ENCODE measurements at places on chromosomes 13 and 19.

DNA sequence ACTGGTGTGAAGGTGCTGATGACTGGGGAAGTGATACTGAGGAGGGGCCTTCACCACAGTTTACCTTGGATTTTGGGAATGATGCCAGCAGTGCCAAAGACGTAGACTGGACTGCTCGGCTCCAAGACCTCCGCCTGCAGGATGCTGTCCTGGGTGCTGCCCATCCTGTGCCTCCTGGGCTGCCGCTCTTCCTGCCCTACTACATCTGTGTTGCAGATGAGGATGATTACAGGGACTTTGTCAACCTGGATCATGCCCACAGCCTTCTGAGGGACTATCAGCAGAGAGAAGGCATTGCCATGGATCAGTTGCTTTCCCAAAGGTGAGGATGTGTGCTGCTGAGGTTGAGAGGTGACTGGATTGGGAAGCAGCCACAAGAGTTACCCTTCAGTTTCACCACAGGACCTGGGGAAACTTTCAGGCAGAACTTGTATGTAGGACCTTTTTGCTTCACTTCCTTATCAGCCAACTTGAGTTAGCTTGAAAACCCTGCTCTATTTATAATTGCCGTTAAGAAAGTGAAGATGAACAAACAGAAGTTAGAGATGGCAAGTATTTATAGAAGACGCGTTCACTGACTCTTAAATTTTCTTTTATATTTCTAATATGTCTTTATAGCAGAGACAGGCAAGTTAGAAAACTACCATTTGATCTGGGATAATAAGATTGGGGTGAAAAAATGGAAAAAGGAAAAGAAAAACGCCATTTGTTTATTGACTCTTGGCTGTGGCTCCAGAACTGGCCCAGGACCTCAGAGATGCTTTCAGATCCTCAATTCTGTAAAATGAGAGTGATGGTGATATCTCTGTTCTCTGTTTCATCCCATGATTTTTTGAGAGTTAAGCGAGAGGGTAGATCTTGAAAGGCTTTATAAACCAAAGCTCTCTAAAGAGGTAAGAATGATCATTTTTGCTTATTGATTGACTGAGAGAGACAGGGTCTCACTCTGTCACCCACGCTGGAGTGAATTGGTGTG lies 5.3 kb downstream of the PDCD2L start:
- DNase-seq, result no peak

GRCh38 chr19:7545904-7546303 lies 10.4 kb downstream of the PNPLA6 start:
- no peak for DNase-seq

GRCh38 chr19:43318796-43319314 lies 34.6 kb upstream of the CD177 start:
- DNase-seq, result no peak

GRCh38 chr19:49818649-49819370 lies 721 bp downstream of the MED25 start:
- DNase-seq, result no peak

DNA sequence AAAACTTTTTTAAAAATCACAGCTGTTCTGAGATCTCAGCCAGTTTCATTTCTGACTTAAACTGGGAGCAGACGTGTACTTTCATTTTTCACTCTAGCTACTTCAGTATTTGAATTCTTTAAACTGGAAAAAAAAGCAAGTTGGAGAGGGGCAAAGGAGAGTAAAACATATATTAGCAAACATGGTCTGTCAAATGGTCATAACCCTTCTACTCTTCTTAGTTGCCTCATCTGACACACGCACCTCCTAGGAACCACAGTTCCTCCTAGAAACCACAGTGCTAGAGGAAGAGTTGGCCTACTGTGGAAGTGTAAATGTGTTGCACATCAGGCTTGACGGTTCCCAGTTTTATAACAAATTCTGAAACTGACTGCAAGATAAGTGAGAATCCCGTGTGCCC lies 47.2 kb downstream of the TM9SF2 start:
- DNase-seq, result no peak

DNA sequence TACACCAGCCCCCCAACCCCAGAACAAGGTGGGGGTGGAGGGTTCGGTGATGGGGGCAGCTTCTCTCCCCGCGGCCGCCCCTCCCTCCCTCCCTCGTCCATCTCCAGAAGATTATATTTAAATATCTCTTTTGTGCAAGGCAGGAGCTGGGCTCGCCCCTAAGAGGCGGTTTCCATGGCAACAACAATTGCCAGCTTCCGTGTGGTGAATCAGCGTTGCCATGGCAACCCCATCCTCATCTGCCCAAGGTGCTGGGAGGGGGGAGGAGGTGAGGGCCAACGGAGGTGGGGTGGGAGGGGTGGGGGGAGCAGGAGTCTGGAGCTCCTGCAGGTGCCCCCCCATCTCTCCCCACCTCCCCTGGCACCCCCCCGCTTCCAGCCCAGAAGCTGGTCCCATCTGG lies 46.4 kb downstream of the CELF5 start:
- peak; percentile 43 for DNase-seq

GRCh38 chr19:33406521-33407139 lies 33.1 kb downstream of the CEBPG start:
- peak; percentile 56 for DNase-seq

GRCh38 chr19:9941231-9941630 lies 4.9 kb upstream of the OLFM2 start:
- no peak for DNase-seq

GRCh38 chr13:44171156-44171555 lies 202.5 kb upstream of the SERP2 start:
- no peak for DNase-seq

- DNase-seq, result no peak
Measured at GRCh38 chr13:37194428-37194861, 89.0 kb upstream of the CSNK1A1L start.

DNA sequence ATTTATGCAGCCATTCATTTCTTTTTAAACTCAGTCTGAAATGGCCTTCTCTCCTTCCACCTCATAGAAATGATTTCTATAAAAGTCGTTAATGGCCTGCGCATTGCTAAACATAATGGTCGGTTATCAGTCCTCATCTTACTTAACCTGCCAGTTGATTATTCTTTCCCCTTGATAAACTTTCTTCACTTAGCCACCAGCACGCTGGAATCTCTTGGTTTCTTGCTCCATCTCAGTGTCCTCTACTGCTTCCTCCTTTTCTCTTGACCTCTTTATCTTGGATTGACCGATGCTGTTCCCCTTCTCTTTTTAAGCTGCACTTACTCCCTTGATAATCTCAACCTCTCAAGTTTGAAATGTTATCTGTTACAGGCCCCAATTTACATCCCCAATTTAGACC lies 12.2 kb upstream of the CLC start:
- DNase-seq, result no peak

DNA sequence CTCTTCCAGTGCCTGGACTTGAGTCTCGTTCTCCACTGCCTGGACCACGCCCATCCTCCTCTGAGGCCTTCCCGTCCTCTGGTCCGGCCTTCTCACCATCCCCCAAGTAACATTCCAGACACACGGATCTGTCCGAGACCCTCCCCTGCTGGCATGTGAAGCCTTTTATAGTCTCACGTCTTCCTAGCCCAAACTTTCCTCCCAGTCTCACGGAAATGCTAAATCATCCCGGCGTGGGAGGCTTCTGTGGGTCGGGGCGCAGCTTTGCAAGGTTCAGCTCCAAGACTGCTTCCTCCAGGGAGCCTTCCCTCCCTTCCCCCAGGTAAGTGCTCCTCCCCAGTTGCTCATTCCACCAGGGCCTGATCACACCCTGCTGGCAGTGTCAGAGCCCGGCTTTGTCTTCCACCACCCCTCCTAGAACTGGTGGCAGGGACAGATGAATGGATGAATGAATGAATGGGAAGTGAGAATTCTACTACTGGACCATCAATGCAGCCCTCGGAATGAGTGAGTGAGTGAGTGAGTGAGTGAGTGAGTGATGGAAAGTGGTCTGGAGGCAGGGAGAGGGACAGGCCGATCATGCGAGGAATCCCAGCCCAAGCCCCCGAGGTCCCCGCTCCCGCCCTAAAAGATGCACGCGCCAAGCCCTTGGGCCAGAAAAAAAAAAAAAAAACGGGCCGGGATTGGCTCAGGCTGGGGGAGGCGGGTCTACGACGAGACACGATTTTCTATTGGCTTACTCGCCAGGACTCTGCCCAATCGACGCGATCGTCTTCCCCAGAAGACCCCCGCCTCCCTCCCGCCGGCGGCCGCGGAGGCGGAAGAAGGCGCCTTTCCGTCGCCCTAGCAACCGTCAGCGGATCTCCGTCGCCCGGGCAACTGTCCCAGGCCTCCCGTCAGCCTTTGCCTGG lies 9.3 kb downstream of the EPHX3 start:
- DNase-seq, result peak; percentile 66

- DNase-seq, result no peak
Measured at GRCh38 chr13:110636701-110637201, 21.4 kb downstream of the NAXD start.

GRCh38 chr19:5434970-5435641 lies 20.1 kb upstream of the ZNRF4 start:
- peak; percentile 42 for DNase-seq

- no peak for DNase-seq
Measured at GRCh38 chr13:32951580-32951979, 64.6 kb upstream of the KL start.

DNA sequence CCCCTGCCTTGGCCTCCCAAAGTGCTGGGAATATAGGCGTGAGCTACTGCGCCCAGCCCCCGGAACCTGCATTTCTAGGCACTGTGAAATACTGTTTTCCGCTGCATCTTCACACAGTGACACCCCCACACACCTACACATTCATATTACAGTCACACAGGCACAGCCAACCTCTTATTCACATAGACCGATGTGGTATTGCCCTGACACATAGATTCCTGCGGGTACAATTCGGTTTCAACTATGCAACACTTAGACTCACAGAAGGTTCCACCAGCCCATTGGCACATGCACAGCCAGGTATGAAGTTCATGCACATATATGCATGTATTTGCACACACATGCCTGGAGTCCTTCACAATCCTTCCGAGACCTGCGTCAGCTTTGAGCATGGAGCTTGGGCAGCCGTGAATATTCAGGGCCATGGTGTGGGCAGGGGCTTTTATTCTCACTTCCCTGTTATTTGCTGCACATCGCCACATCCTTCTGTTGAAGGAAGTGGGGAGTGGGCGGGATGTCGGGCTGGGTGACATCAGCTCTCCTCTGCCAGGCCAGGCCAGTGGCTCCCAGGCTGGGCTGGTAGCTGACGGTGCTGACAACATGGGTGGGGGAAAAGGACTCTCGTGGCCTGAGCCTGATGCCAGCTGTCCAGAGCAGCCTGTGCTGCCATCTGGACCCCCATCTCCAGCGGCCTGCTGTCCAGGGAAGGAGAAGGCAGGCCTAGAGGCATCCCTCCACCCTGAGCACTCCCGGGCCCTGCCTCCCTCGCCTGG lies 5.4 kb upstream of the CDC37 start:
- no peak for DNase-seq

DNA sequence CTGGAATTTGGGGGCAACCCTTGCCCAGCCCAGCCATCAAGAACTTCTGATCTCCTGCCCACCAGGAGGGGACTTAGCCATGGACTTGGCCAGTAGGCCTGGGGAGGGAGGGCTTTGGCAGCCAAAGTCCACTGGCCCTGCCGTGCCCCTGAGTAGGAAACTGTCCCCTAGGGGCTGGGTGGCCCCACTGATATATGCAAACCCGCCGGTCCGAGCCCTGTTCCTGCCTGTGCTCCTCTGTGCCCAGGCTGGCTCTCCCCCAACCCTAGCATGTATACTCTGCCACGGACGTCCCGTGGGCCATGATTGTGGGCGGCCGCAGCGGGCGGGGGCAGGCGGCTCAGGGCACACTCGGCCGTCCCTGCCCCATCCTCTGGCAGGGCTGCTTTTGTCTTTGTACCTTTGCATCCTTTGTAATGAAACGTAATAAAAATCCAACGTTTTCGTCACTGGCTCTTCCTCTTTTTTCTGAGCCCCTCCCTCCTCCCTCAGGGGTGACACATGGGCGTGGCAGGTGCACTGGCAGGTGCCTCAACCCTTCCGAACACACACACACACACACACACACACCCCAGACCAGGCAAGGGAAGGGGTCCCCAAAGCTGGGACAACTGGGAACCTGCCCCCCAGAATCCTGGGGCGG lies 9.1 kb downstream of the COMP start:
- no peak for DNase-seq

- no peak for DNase-seq
Measured at GRCh38 chr13:26497968-26498511, 59.4 kb upstream of the WASF3 start.

DNA sequence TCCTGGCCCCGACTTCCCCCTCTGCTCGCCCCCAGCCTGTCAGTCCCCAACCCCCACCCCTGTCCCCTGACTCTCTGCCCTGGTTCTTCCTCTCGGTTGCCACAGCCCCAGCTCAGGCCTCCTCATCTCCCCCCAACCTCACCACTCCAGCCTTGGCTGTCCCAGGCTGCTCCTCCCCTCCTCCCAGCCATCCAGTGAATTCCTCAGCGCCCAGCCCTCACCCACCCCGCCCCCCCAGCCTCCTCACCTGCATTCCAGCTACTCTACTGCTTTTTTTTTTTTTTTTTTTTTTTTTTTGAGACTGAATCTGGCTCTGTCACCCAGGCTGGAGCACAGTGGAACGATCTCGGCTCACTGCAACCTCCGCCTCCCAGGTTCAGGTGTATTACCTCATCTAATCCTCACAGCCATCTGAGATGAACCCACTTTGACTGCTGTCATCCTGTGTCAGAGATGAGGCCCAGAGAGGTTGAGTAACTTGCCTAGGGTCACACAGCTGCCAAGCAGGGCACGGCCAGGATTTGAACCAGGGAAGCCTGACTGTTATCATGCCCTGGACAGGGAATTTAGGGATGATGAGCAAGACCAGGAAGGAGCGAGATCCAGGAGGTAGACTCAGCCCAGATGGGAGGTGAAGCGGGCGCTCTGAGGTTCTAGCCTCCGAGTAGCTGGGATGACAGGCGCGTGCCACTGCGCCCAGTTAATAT lies 2.6 kb downstream of the SULT2B1 start:
- peak; percentile 67 for DNase-seq

- DNase-seq, result no peak
Measured at GRCh38 chr19:4922530-4923275, 13.4 kb downstream of the UHRF1 start.

GRCh38 chr19:48501494-48502349 lies 9.9 kb downstream of the LMTK3 start:
- DNase-seq, result peak; percentile 86
